Activated naive CD4-positive, alpha-beta T cell treated with anti-CD3 and anti-CD28 coated beads, Interleukin-2, amount 50 U/mL, for 72 hours (primary cell): ENCODE measurements at places on chromosomes 3 and 15. TPM values are rescaled to one million over a fixed set of nuclear protein-coding genes. Genes with fewer than 3 reads are reported as not detected.

ZBED2 gene
- 306 TPM for total RNA-seq

C3orf85 gene
- total RNA-seq: not detected

TRIM42 gene
- total RNA-seq: not detected

CLDN11 gene
- total RNA-seq: not detected

MYEF2 gene
- total RNA-seq: 33.0 TPM

GOLGA8S gene
- 0.25 TPM for total RNA-seq

SLC6A20 gene
- not detected for total RNA-seq

GOLGA8J gene
- 0.41 TPM for total RNA-seq

XYLB gene
- 9.8 TPM for total RNA-seq

ATP6V1A gene
- 69.5 TPM for total RNA-seq

THBS1 gene
- 7.5 TPM for total RNA-seq

ANKRD63 gene
- total RNA-seq: not detected

- no peak for DNase-seq
Observed at GRCh38 chr3:29099775-29100174, 181.1 kb upstream of the RBMS3 start.

DNA sequence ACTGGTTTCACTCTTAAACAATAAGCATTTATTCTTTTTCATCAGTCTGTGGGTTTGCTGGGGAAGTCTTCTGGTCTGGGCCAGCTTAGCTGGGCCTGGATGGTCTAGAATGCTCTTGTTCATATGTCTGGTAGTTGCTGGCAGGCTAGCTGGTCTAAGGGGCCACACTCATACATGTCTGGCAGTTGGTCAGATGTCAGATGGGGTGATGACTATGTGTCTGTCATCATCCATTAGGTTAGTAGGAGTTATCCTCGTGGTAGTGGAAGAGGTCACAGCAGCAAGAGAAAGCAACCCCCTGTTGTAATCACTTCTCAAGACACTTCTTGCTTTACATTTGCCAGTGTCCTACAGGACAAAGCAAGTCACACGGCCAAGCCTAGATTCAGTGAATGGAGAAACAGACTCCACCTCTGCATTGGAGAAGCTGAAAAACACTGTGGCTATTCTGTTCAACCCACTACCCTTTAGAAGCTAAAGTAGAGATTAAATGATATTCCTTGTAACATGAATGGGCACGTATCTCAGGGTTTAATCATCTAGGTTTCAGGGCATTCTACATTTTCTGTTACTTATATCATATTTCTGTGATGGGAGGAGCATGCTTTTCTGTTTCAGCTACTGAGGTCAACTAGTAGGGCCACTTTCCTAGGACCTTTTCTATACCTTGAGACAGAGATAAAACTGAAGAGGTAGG, 5.5 kb upstream of the ARID3B start:
- no peak for DNase-seq

GRCh38 chr3:48400824-48401433, 28.9 kb downstream of the FBXW12 start:
- DNase-seq: peak; percentile 58

- no peak for DNase-seq
Observed at GRCh38 chr15:80595396-80595795, 99.7 kb upstream of the ABHD17C start.

DNA sequence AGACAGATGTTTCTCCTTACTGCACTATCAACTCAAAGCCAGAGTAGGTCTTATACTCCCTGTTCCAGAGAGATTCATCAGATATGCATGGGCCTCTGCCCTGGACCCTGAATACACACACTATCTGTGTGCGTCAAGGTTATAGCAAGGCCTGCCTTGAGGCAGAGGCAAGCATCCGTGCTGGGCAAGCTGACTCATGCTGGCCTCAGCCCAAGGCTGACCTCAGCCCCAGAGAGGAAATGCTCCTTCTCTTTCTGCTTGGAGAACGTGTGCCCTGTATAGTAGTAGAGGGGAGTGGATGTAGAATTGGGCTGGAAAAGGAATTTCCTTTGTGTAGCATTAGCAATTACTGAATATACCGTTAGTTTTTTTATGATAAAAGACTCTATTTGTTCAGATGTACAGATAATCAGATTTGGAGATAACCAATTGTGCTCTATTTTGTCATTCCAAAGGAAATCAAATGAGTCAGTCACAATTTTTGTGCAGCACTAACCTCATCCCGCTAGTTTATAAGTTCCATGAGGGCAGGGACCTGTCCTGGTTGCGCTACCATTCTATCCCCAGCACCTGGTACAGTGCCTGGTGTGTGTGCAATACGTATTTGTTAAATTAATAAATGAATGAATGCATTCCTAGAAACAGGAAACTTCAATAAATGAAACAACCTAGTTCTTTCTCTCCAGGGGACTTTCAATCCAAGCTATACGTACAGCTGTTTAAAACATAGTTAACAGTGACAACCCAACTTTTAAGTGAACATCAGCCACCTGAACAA, 13.3 kb upstream of the PAQR9 start:
- DNase-seq: no peak

- DNase-seq: no peak
Observed at GRCh38 chr3:55305696-55306485, 181.2 kb downstream of the WNT5A start.

- DNase-seq: no peak
Observed at GRCh38 chr15:70826634-70827033, 27.3 kb downstream of the LARP6 start.

- no peak for DNase-seq
Observed at GRCh38 chr3:13950042-13950441, 70.2 kb upstream of the WNT7A start.

DNA sequence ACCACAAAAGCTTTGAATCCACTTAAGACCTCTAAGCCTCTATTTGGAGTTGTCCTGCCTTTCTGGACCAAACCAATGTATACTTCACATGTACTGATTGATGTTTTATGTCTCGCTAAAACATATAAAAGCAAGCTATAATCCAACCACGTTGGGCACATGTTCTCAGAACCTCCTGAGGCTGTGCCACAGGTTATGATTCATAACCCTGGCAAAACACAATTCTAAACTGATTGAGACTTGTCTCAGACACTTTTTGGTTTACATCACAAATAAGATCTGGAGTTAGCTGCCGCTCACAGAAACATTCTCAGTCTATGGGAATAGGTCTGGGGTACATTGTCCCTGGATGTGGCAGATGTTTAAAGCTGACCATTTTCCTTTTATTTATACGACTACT, 53.4 kb upstream of the EPHA6 start:
- DNase-seq: no peak

- no peak for DNase-seq
Observed at GRCh38 chr15:27438403-27439375, 467.7 kb downstream of the GABRG3 start.

GRCh38 chr3:126208606-126209256, 28.3 kb upstream of the ALDH1L1 start:
- DNase-seq: no peak

DNA sequence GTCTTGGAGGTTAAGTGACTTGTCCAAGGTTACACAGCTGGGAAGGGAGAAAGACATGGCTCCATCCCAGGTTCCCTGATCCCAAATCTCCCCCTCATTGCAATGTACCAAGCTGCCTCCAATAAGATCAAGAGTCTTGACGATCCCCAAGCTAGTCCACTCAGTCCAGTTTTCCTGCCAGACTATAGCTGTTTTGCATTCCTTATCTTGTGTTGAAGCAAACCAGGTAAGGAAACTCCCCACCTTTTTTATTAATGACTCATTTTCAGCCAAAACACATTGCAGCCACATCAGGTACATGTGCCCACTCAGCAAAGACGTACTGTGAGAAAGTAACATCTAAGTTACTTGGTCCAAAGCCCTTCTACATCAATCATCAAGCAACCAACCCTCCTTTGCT, 41.9 kb downstream of the LIPC start:
- DNase-seq: no peak

- DNase-seq: no peak
Observed at GRCh38 chr15:51621155-51621765, 1.3 kb downstream of the DMXL2 start.

DNA sequence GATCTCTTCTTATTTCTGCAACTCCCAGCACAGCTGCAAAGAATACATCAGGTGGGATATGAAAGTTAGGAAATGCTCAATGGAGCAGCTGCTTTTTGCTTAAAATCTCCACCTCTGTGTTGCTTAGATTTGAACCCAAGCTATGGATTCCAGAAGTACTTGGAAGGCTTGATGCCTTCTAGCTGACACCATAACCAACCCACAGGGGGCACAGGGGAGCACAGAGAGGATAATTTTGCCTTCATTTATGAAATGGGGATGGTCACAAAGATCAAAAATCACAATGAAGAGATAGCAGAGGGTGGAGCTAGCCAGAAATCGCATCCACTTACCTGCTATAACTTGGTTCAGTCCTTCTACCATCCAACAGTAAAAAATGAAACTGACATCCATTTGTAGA, 75.7 kb downstream of the DUT start:
- no peak for DNase-seq

GRCh38 chr15:60939389-60939788, 289.7 kb downstream of the RORA start:
- DNase-seq: no peak

GRCh38 chr3:52682016-52682415, 3.7 kb downstream of the PBRM1 start:
- peak; percentile 47 for DNase-seq

DNA sequence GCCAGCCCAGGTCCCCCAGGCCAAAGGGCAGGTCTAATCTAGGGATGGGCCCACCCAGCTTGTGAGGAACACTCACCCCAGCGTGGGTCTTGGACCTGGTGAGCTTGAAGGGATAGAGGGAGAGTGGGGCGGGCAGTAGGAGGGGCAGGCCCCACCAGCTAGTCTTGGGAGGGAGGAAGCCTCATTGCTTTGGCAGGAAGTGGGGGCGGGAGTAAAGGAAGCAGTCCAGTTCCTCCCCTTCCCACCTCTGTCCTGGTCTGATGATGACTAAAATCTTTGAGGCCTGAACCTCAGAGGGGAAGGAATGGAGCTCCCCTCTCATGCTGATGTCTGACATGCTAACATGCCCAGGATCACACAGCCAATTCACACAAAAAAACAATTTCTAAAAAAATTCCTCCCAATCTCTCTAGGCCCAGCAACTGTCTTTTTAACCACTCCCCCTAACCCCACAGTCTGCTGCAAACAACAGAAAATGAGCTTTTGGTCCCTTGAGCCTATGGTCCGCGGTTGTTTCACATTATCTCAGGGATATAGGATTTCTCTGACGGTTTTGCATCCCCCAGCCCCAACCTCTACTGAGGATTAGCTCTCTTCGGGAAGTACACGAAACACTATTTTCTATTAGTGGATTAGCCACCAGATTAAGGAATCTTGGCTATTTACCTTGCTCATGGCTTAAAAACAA, 30.7 kb upstream of the DUSP7 start:
- DNase-seq: no peak

DNA sequence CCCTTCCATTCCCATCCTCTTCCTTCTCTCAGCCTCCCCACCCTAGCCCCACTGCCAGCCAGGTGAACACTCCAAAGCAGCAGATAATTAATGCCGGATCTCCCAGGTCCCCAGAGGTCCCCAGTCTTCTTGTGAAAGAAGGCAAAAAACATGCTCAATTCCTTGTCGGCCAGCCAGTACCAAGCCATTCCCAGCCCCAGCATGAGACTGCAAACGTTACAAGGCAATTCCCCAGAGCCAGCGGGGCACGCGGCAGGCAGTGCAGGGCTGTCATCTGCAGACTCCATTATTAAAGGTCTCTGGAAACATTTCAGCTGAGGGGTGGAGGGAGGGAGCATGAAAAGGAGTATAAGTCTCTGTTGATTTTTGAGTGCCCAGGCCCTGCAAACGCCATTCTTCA, 117.8 kb downstream of the XXYLT1 start:
- no peak for DNase-seq

DNA sequence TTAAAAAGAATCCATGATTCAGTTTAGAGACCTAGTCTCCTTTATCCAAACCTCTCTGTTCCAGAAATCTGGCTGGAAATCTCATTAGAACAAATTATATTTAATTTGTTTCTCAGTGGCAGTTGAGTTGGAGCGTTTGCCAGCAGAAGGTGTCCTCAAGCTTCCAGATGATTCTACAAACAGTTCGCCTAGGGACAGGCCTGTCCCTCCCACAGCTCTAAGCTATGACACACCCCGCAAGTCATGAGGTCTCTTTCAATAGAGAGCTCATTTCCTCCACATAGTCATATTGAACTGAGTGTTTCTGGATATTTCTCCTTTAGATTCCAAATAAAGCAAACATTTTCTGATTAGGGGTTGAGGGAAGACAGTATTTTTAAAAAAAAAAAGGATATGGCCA, 230.3 kb downstream of the ATP8B4 start:
- DNase-seq: no peak

GRCh38 chr3:128356822-128357221, 109.9 kb downstream of the DNAJB8 start:
- DNase-seq: no peak

- DNase-seq: no peak
Observed at GRCh38 chr15:63915209-63915872, 81.6 kb upstream of the HERC1 start.

GRCh38 chr15:85329561-85330422, 50.6 kb upstream of the AKAP13 start:
- no peak for DNase-seq

DNA sequence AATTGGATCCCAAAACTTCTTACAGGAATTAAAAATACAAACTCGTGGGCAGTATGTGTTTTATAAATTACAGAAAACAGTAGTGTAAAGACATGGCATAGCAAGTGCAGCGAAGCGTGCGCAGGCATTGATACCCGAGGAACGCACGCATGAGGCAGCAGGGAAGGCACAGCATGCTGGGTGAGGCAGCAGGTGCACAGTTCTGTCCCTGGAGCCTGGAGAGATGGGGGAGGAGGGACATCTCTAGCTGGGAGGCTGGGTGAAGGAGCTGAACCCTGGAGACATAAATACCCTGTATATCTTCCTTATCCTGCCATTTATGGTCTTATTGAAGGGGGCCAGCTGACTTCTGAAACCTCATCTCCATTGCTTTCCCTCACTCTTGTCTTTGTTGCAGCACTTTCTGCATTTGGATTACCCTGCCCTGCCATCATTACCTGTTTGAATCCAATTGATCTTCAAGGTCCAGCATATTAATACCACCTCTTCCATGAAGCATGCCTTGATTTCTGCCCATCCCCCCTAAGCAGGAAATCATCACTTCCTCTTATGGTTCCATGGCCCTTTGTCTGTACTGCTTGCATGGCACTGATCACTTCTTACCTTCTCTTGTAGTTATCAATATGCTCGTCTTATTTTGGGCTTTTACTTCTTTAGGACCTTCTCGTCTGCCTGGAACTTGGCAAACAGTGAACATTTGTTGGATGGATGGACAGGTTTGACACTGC, 20.5 kb downstream of the LPP start:
- DNase-seq: no peak

- no peak for DNase-seq
Observed at GRCh38 chr15:81942655-81943195, 103.1 kb downstream of the MEX3B start.

- no peak for DNase-seq
Observed at GRCh38 chr15:49692514-49693090, 71.8 kb downstream of the DTWD1 start.
